Non-pigmented ciliary epithelial cell (primary cell): ENCODE measurements at places on chromosomes 4 and X.
A peak's percentile ranks its signal among the peaks of the same experiment; 100 is the strongest.

GRCh38 chrX:15619053-15619755, 18.4 kb upstream of the ACE2 start:
- DNase-seq: no peak

GRCh38 chr4:62191451-62192240, 991.5 kb downstream of the ADGRL3 start:
- no peak for DNase-seq

DNA sequence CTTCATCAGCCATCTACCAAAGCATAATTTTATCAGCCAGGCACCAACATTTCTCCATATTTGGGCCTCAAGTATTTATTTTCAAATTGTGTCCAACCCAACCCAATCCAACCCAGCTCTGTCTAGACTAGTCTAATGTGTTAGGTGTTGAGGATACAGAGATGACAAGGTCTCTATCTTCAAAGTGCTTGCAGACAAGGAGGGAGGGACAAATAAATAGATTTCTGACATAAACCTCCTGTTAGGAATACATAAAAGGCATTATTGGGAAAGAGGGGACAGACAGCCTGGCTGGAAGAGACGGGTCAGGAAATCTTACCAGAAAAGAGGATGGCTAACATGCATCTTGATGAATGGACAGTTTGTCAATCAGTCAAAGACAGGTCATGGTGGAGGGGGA, 115.4 kb upstream of the RPS6KA3 start:
- DNase-seq: no peak

- no peak for DNase-seq
Observed at GRCh38 chrX:151621422-151621821, 57.9 kb downstream of the PASD1 start.

- DNase-seq: no peak
Observed at GRCh38 chrX:147811803-147812202, 99.9 kb upstream of the FMR1 start.

DNA sequence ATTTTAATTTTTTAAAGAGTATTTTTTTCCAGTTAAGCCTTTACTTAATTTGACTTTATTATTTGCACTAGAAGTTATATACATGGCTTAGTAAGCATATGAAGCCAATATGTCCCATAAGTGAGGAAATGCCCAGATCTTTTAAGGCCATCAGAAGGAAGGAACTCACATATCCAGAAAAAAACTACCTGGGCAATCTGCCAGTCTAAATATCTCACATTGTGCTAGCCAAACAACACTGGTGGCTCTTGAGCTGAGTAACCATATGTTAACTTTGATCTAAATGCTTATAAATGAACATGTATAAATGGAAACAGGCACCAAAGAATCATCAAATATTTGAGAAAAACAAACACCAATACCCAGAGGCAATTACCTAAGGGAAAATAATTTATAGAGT, 138.6 kb upstream of the APOOL start:
- no peak for DNase-seq

- DNase-seq: no peak
Observed at GRCh38 chr4:127347936-127348335, 284.8 kb upstream of the INTU start.

DNA sequence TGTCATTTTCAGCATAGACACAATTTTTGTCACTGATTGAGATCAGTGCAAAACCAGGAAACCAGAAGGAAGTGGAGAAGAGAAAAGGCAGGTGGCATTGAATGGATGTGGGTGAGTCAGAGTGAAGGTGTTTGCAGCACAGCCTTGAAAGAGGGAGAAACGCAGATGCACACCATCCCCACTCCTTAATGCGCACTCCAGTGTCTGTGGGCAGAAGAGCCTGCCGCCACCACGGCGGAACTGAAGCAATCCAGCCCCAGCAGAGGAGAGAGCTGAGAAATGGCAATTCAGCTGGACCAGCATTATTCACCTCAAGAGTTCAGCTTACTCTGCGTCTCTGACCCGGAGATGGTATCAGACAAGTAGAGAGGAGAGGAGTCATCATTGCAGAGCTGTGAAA, 393.1 kb upstream of the FRG1 start:
- DNase-seq: no peak

DNA sequence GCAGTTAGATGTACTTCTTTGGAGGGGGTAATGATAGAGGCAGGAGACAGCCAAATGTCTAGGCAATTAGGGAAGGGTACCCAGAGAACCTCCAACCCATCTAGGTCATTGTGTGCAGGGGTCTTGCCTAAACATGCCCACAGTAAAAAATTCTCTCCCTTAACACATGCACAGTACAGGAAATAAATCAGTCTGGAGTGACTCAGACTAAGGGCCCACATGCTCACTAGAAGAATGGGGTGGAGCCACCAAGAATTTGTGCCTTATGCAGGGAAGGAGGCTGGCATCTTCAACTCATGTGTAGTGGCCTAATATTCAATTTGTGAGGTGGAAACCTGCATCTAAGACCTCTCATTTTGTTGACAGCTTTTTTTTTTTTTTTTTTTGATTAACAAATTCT, 945.3 kb upstream of the GRIA3 start:
- DNase-seq: no peak

GRCh38 chrX:105697984-105698781, 124.2 kb upstream of the NRK start:
- no peak for DNase-seq

DNA sequence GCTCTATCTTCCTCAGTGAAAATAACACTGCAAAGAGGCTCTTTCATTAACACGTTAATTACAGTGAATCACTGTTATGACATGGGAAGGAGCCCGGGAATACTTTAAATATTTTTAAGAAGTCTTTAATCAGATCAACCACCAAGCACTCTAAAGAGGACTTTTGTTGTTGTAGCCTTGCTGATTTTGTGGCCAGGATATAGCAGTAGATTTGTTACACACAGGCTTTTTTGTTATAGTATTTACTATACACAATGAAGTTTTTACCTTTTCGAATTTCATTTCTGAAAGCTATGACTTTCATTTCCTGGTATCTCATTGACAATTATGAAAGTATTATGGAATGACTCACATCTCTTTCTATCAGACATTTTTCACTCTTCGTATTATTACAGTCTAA, 20.3 kb downstream of the FGF13 start:
- no peak for DNase-seq

- DNase-seq: no peak
Observed at GRCh38 chr4:120659616-120660170, 262.8 kb downstream of the PRDM5 start.

- DNase-seq: peak; percentile 10
Observed at GRCh38 chr4:57233386-57233785, 123.2 kb upstream of the IGFBP7 start.
